ENCODE measurements at places on chromosomes 16 and 17.

- DNase-seq = no peak
These were observed 187.0 kb downstream of the SEC14L1 start for GRCh38 chr17:77327566-77328464.

- DNase-seq = no peak
These were observed 42.4 kb upstream of the NUDT7 start for GRCh38 chr16:77679901-77680300.

GRCh38 chr17:539766-540165 is 174.9 kb downstream of the VPS53 start:
- no peak for DNase-seq

DNA sequence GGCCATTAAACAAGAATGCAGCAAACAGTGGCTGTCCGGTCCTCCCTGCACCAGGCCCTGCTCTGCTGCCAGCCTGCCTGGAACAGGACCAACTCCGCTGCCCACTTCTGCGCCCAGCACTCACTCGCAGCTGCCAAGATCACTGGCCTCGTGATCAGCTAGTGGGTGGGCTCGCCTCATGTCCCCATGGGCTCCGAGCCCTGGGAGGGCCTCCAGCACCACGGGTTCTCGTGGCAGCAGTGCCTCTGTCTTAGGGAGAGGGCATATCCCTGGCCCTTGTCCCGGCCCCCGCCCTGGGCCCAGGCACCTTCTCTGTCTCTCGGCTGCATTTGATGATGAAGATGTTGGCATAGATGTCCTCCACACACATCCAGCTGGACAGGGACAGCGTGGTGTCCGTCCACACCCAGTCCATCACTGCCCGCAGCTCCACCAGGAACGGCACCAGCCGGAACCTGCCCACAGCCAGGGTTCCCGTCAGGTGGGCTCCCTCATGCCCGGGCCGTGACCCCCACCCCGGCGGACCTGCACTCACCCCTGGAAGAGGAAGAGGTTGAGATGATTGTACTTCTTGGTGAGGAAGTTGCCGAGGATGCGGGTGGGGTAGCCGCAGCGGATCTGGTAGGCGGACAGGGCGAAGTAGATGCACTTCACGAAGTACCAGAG is 13.1 kb downstream of the CTU2 start:
- no peak for DNase-seq

Measured in EL (cell line).